ENCODE measurements at places on chromosomes 2 and 18. TPM values are rescaled to one million over a fixed set of nuclear protein-coding genes. Genes with fewer than 3 reads are reported as not detected.

GRCh38 chr2:133485868-133486267 lies 82.4 kb downstream of the NCKAP5 start:
- no peak for DNase-seq

DNA sequence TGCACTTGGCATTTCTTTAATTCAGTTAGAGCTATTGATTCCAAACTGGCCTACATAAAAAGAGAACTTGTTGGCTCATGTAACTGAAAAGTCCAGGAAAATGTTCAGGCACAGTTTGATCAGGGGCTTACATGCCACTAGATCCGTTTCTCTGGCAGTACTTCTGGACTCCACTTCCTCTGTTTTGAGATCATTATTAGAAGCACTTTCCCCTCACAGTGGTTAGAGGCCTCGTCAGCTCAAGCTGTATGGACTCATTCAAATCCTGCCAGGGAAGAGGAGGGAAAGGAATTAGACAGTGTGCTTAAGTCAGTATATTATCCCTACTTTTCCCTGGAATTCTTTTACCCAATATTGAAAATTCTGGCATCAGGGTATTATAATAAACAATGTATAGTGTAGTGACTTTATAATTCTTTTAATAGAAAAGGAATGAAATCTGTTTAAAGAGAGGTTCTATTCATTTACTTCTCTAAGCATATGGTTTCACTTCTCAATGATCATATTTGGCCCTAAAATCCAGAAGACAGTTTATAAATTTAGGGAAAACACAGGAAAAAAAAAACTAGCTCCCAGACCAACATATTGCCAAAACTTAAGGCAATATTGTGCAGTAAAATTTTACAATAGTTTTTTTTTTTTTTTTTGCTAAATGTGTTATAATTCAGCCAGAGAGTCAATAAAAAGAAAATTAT lies 92.0 kb downstream of the ARMC9 start:
- no peak for DNase-seq

GRCh38 chr2:162254236-162254871 lies 11.1 kb upstream of the FAP start:
- DNase-seq: no peak

GRCh38 chr2:1611886-1612285 lies 132.4 kb downstream of the PXDN start:
- no peak for DNase-seq

DNA sequence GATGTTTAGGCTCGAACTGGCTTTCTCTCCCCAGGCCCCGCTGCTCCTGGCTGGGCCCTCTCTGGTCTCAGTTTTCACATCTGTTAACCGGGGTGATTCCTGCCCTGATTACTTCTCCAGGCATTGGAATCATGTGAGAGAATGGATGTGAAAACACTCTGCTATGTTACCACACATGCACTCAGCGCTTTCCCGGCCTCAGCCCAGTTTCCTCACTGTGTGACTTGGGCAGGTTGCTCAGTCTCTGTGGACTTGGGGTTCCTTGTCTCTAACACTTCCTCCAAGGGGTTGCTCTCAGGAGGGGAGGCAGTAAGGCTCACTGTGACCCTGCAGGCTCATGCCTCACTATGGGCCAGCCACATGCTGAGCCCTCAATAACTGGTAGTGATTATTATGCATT lies 230.4 kb upstream of the HS6ST1 start:
- no peak for DNase-seq

DNA sequence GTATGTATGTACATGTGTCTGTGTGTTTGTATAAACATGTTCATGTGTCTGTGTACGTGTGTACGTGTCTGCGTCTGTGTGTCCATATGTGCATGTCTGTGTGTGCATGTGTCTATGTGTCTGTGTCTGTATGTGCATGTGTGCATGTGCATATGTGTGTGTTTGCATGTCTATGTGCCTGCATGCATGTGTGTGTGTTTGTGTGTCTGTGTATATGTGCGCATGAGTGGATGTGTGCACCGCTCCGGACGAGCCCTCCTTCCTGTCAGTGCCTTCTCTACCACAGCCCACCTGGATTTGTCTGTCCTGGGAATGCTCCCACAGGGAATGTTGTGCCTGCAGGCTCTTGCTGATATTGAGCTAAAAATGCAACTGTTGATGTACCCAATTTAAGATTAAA lies 113.3 kb upstream of the EPC2 start:
- no peak for DNase-seq

- DNase-seq: peak; percentile 76
Measured at GRCh38 chr2:43343573-43344304, 117.3 kb upstream of the ZFP36L2 start.

DNA sequence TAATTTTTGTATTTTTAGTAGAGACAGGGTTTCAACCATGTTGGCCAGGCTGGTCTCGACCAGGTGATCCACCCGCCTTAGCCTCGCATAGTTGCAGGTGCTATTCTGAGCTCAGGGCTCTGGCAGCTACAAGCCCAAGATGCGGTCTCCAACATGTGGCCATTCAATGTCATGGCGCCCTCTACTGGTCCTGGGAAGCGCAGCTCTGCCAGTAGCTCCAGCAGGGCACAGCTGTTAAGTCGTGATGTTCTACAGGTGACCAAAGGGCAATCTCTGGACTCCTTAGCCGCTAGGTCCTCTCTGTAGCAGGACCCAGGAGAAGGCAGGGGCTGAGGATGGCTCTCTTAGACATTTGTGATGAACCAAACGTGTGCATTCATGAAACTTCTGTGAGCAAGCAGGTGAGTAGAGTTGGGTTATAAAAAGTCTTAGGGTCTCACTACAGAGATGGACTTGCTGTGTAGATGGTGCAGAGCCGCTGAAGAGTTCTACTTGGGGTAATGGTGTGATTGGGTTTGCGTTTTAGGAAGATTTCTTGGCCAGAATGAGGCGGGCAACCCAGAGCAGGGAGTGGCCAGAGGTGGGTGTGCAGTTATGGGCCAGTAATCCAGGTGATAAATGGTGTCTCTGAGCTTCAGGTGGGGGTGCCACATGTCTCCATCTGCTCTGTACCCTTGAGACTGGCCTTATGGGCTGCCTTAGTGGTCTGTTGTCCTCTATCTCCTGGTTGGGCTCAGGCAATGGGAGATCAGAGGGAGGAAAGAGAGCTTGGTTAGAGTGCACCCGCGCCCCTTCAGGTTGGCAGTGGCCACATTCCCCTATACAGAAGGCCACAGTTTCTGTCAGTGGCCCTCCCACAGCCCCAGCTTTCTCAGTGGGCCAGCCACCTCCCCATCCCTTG lies 31.0 kb downstream of the IL37 start:
- peak; percentile 40 for DNase-seq

GRCh38 chr2:33210626-33211025 lies 263.9 kb downstream of the LTBP1 start:
- DNase-seq: no peak

DNA sequence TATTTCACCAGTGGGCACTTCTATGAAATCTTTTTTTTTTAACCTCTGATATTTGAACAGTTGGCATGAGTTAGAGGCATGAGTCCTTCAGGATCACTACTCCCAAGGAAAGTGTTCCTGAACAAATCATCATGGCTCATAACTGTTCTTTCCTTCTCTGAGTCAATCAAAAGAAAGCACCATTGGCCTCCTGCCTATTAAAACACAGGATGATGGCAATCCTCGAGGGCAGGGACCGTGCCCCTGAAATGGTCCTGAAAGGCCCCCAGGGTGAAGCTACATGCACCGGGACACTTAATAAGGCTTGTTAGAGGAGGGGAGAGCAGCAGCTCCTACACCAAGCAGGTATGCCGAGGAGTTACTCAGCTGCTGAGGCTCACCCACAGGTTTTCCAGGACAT lies 43.5 kb downstream of the SLC14A2 start:
- no peak for DNase-seq

DNA sequence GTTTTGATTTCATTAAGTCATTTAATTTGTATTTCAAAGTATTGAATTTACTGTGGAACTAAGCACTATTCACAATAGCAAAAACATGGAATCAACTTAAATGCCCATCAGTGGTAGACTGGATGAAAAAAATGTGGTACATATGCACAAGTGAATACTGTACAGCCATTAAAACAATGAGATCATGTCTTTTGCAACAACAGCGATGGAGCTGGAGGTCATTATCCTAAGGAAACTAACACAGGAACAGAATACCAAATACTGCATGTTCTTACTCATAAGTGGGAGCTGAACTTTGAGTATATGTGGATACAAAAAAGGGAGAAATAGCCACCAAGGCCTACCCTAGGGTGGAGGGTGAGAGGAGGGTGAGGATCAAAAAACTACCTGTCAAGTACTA lies 164.4 kb downstream of the BABAM2 start:
- no peak for DNase-seq

GRCh38 chr2:119076713-119077112 lies 81.8 kb downstream of the C1QL2 start:
- DNase-seq: no peak

DNA sequence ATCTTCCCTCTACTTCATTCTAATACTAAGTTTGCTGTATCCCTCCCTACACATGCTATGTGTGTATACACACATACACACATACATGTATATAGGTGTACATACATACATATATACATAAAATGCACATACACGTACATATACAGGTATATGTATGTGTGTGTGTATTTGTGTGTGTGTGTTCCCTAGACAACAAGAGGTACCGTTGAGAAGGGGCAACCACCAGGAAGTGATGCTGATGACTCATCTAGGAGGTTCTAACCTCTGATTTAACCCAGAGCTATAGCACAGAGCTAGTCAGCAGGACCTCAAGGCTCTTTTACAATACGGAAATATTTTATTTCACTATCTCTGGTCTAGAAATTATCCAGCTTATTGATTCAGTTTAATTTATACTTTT lies 139.2 kb downstream of the LAMA3 start:
- no peak for DNase-seq

DNA sequence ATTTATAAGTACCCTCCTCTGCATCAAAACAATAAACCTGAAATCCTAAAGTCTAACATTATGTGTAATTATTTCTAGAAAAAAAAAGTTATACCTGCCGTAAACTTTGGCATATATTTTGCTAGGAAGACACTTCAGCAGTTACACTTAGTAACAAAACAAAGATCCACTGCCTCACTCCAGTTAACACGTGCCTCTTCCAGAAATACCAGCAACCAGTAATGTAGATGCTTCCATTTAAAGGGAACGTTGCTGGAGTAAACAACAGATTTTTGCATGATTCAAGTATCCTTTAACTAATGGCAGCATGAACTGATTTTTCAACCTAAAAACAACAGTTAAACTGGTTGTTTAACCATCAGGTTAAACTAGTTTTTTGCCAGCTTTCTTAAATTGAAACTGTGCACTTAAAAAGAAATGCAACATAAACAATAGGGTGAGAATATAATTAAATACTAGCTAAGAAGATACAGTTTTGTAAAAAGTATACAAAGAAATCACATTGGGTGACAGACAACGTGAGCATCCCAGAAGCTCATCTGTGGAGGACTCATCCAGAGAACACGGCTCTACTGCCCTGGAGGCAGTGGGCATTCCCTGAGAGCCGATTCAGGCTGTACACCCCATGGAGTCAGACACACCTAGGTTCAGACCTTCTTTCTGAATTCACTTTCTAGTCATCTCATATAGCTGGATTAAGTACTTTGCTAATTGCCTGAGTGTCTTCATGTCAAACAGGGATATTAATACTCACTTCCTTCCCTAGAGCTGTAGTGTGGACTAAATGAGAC lies 22.3 kb downstream of the MGAT4A start:
- DNase-seq: no peak

DNA sequence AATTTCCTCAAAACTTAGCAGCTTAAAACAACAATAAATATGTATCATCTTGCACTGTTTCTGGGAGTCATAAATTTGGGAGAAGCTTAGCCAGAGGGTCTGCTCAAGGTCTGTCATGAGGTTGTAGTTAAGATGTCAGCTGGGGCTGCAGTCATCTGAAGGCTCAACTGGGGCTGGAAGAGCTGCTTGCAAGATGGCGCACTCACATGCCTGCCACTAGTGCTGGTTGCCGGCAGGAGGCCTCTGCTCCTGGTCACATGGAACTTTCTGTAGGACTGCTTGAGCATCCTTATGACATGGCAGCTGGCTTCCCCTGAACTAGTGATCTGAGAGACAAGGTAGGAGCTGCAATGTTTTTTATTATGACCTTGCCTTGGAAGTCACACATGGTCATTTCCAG lies 215.5 kb upstream of the HAAO start:
- DNase-seq: no peak

- no peak for DNase-seq
Measured at GRCh38 chr2:134127496-134127895, 126.4 kb upstream of the MGAT5 start.

DNA sequence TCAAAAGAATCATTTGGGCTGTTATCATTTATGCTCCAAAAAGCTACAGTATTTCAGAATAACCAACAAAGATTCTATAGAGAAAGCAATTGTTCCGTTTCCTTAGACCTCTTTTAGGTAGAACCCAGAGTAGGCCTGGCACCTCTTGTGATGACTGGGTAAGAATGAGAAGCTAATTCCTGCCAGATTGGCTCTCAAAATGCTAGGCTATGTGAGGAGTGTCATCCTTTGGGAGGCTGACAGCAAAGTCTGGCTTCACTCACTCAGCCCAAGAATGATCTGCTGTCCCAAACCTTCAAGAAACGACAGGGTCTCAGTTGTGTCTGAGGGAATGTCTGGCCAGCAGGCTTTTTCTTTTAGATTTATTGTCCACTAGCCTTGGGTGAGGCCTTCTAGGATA lies 4.5 kb downstream of the CERS6 start:
- no peak for DNase-seq

GRCh38 chr2:118975133-118975532 lies 33.1 kb downstream of the MARCO start:
- DNase-seq: no peak

GRCh38 chr18:76565238-76566173 lies 70.5 kb upstream of the ZNF516 start:
- DNase-seq: peak; percentile 83

GRCh38 chr18:50194631-50195532 lies at the start of gene MYO5B:
TSS of gene MYO5B (minus strand) at chr18:50195147. CDS start at chr18:50194793, 354 bp downstream.
- no peak for DNase-seq

GRCh38 chr2:152743002-152743401 lies 24.6 kb downstream of the ARL6IP6 start:
- DNase-seq: no peak

PTH2R gene
- 0.69 TPM for total RNA-seq

ALLC gene
- 0.16 TPM for total RNA-seq

FEV gene
- not detected for total RNA-seq

ABCG5 gene
- total RNA-seq: not detected

HOXD3 gene
- 5.2 TPM for total RNA-seq

MYCN gene
- 3.3 TPM for total RNA-seq

UGT1A3 gene
- total RNA-seq: 1.2 TPM

SGPP2 gene
- total RNA-seq: 3.5 TPM

DSG2 gene
- 44.1 TPM for total RNA-seq

SERPINB4 gene
- total RNA-seq: not detected

COLEC11 gene
- 2.9 TPM for total RNA-seq

FOSL2 gene
- total RNA-seq: 40.9 TPM

KCNG2 gene
- 0.21 TPM for total RNA-seq

KIF1A gene
- total RNA-seq: 5.2 TPM

ANKRD62 gene
- total RNA-seq: 0.11 TPM
